Substantia nigra (tissue), 51 donors: ENCODE measurements at places on chromosomes 2 and 18.

- DNase-seq, result no peak
These were observed 14.6 kb downstream of the WDR33 start for GRCh38 chr2:127796389-127796788.

- DNase-seq, result no peak
These were observed 38.4 kb upstream of the ITGAV start for GRCh38 chr2:186551323-186552050.

- DNase-seq, result no peak
These were observed 358.6 kb downstream of the METTL4 start for GRCh38 chr18:2212598-2213205.

GRCh38 chr18:26865557-26865956, at the start of gene AQP4:
Gene AQP4 (minus strand): TSS chr18:26865707. CDS start chr18:26865689, 18 bp downstream.
- DNase-seq, result no peak

DNA sequence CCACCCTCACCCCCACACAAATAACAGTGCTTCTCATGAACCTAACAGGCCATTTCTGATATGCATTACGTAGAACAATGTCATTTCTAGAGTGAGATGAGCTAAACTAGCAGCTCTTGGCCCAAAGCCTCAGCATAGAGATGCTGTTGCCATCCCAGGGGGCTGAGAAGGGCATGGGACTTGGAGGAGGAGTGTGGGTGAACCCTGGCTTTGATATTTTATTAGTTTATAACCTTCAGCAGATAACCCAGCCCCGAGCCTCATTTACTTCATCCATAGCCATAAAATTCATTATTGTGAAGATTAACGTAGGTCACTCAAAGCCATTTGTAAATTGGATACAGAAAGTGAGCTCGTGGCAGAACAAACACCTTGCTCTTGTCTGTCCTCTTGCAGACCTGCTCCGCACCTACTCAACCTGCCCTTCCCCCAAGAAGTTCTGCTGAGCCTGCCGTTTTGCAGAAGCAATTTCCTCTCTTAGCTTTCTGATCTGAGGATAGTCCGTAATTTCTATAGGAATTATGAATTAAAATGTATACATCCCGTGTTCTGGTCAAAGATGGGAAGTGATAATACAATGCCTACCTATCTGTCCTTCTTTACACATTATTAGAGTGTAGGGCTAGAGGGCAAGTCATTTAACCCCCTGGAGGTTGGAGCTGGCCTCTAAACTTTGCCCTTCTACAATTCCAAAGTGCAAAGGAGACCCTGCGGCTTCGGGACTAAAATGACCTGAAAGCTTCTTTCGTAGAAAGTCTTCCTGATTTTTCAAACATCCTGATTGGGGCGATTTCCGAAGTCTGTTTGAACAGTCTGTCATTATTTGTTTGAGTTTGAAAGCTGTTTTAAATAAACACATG, 187.4 kb downstream of the BCL2 start:
- no peak for DNase-seq

DNA sequence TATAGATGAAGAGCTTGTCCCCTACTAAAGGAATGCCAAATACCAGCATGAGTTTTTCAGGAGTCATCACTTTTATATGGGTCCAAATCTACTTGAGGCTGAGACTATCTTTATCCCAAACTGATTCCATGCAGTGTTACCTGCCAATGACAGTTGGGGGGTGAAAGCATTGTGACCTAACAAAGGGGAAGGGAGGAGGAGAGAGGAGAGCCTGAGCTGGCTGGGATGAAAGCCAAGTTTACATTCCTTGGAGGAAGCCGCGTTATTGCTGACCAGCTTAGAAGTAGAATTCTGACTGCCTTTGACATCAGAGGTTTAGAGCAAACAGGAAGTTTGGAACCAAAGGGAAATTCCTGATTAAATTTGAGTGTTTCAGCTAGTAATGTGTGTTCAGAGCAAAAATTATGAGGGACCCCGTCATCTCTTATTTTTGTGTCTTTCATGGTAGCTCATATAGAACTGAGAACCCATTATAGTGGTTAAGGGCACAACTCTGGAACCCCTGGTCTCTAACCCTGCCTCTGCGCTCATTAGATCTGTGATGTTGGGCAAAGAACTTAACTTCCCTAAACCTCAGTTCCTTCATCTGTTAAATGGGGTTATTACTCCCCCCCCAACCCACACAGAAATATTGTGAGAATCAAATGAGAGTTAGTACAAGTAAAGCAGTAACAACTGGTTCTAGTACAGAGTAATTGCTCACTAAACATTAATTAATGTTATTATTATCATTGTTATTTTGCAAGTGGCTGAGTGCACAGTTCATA, 199.3 kb upstream of the EPAS1 start:
- no peak for DNase-seq
